ENCODE measurements at places on chromosomes 2 and 18. TPM values are rescaled to one million over a fixed set of nuclear protein-coding genes. Genes with fewer than 3 reads are reported as not detected.

DNA sequence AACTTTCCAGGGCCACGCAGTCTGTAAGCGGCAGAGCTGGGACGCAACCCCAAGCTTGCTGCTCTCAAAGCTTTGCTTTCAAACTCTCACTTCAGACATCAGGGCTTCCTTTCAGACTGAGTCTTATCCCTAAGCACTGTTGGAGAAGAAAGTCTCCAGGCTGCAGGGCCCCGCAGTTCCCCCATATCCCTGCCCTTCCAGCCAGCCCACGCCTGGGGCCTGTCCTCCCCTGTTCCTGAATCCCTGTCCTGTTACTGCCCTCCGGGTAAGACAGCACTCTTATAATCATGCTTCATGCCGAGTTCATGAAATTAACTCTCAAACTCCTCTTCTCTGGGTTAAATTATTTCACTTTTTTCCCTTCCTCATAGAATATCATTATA, 37.9 kb downstream of the HPCAL1 start:
- no peak for DNase-seq

DNA sequence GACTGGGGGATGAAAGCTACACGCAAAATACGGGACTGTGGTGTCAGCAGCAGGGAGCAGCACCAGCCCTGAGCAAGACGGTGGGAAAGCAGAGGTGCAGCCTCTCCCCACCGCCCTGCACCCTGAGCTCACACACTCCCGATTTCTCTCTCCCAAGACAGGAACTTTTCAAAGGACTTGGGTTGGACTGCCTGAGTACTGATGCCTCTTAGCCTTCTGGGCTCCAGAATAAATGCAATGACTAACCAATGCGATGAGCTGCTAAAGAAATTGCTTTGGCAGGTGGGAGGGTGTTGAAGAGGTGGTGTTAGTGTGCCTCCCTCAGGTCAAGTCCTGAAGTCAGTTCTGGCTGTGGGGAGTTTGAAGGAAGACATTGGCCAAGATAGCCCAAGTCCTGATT, 9.6 kb downstream of the TRIM54 start:
- no peak for DNase-seq

The SH3BP4 gene
- 0.18 TPM for total RNA-seq

The TYMS gene
- 297 TPM for total RNA-seq

GRCh38 chr2:159089543-159089942, 121.1 kb downstream of the TANC1 start:
- DNase-seq = no peak

GRCh38 chr2:8645176-8645831, 36.6 kb upstream of the ID2 start:
- DNase-seq = no peak

DNA sequence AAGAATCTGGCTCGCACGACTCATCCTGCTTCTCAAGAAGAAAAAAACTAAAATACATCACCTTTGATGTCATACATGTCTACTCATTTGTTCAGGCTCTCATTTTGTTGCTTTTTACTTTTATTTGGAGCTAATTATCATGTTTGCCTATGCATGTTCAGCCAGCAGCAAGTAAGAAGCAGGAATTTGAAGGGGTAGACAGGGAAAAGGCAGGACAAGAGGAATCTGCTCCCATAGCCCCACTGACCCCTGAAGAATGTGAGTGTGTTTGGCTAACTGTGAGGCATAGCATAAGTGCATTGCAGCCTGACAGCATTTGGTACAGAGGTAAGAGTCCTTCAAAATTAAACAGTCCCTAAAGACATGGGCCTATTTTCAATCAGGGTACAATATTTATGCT, 72.7 kb downstream of the NYAP2 start:
- no peak for DNase-seq

The CTIF gene
- 4.2 TPM for total RNA-seq

DNA sequence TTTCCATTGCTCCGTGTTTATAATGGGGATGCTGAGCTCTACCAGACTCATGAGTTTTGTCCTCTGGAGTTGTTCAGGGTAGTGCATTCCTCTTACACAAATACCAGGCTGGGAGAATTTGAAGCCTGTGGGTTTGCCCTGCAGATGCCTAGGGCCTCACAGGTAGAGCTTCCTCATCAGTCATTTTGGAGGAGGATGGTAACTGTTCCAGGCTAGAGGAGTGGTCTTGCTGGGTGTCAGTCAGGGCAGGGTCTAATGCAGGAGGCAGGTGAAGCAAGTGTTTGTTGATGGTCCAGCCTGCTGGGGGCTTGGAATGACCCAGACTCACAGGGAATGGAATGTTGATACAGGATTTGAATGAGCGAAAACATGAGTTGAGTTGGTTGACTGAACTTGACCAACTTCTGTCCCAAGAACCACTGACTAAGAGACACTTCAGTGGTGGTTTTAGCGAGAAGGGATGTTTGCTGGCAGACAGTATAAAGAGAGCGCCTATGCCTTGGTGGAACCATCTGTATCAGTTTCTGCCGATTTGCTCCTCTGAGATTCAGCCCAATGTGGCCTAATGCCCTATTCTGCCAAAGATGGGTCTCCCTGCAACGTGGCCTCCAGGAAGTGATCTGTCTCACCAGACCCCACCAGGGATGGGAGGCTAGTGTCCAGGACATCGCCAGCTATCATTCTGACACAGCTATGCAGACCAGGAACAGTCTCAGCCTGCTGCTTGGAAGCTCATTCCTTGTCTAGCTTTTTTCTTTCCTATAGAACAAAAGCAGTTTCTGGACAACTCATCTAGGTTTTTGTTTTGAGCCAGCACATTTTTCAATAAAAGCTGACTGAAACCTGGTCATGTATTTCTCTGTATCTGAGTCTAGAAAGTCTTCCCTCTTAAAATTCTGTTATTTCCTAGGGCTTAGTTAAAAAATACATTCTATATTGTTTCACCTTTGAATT, 9.3 kb downstream of the IL1R2 start:
- DNase-seq = no peak

- DNase-seq = no peak
Measured at GRCh38 chr18:57748770-57749603, 54.1 kb downstream of the ATP8B1 start.

The KCNK3 gene
- total RNA-seq = not detected

The FAM110C gene
- 0.48 TPM for total RNA-seq

DNA sequence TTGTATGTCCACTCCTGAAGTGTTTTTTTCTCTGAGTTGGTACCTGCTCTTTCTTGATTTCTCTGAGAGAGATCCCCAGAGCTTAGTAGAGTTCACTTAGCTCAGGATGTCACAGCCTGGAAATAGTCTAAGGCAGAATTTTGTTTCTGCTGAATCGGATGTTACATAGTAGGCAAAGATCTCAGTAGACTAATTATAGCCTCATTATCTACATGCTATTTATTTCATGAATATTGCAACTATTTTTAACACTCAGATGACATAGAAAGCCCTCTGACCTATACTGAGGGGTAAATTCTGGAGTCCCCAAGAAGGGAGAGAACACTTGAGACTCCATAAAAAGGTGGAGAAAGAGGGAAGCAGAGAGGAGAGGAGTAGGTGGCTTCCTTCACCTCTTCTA, 160.2 kb downstream of the FHOD3 start:
- DNase-seq = no peak

DNA sequence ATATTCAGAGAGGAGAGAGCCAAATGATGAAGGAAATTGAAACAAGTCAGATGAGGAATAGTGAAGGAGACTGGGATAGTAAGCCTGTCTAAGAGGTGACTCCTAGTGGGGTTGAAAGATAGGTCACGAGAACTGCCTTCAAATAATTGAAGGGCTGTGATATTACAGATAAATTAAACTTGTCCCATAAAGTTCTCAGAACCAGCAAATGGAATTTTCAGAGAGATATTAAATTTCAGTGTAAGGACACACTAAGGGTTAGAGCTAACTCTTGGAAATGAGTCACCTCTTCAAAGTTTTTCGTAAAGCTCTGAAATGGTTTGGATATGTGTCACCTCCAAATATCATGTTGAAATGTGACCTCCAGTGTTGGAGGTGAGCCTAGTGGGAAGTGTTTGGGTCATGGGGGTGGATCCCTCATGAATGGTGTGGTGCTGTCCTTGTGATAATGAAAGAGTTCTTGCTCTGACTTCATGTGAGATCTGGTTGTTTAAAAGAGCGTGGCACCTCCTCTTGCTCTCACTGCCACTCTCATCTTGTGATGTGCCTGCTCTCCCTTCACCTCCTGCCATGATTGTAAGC, 87.3 kb downstream of the BABAM2 start:
- DNase-seq = no peak

The PDIA6 gene
- total RNA-seq = 178 TPM

DNA sequence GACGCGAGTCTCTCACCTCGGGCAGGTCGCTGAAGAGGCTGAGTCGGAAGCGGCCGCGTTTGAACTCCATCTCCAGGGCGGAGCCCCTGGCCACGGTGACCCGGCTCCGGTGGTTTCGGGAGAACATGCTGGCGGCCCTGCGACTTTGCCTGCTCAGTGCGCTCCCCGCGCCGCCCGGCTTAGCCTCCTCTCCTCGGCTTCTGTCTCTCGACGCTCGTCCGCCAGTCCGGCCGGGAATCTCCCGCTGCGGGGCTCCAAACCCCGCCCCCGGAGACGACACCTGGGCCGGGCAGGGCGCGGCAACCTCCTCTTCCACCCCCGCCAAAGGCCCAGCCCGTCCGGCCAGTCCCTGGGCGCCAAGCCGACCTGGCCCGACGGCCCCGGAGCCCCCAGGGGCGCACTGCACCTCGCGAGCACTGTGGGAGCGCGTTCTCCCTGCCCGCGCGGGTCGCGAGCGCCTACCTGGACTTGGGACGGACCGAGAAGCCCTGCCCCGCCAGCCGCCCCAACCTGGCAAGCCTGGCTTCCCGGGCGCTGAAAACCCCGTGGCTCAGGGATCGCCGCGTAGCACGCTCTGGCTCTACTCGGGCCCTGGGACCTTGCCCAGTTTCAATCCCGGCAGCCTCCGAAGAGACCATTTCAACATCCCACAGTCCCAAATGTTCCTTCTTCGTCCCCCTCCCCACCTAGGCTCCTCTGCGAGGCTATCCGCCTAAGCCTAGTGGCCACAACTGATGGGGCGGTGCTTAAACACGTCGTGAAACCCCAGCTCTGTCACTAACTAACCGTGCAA, at the start of gene RTKN:
Gene RTKN, minus strand, starts transcription at position 248 of the 793 bp plus-strand sequence. Its CDS starts 121 bp downstream, at position 127.
- DNase-seq = peak; percentile 24

DNA sequence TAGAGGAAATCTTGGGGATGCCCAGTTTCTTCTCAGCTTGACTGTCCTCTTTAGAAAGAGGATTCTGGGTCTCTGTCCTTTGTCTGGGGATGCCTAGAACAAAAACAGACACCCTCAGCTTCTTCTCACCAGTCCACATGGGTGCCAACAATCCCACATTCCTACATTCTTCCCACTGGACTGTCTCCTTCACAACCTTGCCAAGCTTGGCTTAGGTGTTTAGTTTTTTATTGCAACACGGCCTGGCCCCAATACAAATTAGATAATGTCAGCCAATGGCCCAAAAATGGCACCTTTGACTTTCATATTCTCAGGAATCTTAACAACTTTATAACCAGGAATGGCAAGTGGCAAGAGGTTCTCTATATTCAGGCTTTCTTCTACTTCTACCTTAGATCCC, 273.0 kb downstream of the RNF152 start:
- DNase-seq = no peak

DNA sequence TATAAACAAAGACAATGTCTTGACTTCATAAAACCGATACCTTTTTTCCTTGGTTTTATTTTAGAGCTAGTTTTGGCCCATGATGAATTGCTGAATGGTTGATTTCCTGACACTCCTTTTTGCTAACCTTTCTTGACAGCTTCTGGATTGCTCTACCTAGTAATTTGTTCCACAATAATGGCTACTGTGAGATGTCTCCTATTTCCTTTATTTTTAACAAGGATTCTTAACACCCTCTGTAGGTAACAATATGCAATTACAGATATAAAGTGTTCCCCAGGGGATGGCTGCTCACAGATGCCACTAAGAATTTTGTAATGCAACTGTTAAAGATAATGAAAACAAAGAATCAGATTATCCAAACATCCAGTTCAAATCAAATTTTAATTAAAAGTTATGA, 100.8 kb upstream of the ATP5MC3 start:
- no peak for DNase-seq

The POU3F3 gene
- total RNA-seq = not detected

The GALNT14 gene
- 0.62 TPM for total RNA-seq

Data from CD8-positive, alpha-beta memory T cell (primary cell).